BJ (cell line): ENCODE measurements at places on chromosomes 3 and 15. TPM values are rescaled to one million over a fixed set of nuclear protein-coding genes. Genes with fewer than 3 reads are reported as not detected.

DNA sequence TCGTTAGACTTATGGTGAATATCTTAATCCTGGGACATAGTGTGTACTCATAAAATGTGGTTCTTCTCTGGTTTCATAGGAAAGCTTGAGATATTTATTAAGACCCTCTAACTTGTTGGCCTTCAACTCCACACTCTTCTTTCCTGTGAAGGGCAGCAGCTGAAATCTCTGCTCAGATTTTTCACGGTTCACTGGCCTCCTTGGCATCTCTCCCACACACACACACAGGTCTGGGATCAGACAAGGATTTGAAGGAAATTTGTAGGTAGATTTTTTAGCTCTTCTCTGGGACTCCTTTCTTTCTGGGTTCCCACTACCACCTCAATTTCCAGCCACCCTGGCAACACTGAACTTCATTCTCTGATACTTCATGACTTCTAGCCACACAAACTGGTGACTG lies 70.2 kb downstream of the MYRIP start:
- no peak for DNase-seq

GRCh38 chr3:137647179-137647578 lies 116.9 kb upstream of the SOX14 start:
- DNase-seq = no peak

DNA sequence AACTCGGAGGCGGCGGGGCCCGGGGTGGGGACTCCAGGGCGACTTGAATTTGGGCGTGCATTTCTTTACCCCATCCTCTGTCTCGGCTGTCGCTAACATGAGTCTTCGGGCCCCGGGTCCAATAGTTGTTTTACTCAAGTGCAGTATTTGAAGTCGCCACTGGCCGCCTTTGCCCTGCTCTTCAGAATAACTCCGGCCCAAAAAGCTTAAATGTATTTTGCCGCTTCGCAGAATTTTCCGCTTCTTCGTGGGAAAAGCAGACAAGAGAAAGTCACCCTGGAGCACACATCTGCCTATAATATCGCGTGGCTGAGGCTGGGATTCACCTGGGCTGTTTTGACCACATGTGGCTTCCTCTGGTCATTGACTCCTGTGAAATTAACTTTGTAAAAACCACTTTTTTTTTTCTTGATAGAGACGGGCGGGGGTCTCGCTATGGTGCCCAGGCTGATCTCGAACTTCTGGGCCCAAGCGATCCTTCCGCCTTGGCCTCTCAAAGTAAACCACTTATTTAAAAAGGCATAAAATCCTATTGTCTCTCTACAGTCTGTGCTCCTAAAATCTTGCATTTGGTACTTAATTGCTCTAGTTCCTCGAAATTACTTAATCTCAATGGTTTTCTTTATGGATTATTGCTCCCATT lies 676 bp downstream of the CNOT10 start:
- DNase-seq = no peak

- no peak for DNase-seq
Measured at GRCh38 chr3:9762871-9763270, 6.9 kb downstream of the CAMK1 start.

DNA sequence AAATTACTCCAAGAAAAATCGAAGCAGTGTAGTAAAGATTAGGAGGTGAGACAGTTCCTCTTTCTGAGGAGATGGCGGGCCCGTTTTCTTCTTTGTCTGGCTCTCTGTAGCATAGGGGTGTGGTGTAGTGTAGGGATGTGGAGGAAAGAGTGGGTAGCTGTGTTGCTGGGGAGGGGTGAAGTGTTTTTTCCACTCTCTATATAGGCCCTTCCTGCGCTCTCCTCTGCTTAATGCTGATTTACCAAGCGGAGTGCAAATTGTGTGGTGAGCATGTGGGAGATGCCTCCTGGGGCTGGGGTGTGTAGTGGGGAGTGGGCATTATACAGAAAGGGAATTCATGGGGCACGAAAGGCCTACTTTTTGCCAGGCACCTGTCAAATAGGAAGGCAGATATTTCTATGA lies 94.9 kb downstream of the ST6GAL1 start:
- DNase-seq = no peak

DNA sequence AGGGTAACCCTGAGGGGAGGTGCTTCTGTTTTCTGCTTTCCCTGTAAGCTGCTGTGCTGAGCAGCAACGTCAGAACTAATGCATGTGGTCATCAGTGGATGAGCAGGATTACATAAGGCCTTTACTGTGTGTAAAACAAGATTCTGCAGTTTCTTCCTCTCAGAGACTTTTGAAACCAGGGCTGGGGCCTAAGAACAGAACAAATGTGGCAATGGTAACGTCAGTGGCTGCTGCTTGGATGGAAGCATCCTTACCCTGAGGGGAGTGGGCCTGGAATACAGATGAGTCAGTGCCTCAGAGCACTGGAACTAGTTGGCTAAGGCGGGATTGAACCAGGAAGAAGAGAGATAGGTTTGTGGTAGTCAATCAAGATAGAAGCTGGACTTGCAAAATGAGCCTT lies 180.2 kb upstream of the KCNH8 start:
- no peak for DNase-seq

- DNase-seq = no peak
Measured at GRCh38 chr15:64813075-64813474, 12.4 kb downstream of the PIF1 start.

DNA sequence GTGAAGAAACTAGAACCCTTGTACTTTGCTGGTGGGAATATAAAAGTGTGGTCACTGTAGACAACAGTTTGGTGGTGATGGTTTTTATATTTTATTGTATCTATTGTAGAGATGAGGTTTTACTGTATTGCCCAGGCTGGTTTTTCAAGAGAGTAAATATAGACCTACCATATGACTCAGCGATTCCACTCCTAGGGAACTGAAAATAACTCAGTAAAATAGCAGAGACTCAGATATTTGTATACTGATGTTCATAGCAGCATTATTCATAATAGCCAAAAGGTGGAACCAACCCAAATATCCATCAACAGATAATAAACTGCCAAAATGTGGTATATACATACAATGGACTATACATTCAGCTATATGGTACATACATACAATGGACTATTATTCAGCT lies 68.8 kb upstream of the IL12A start:
- DNase-seq = no peak

GRCh38 chr15:44542596-44542995 lies 5.6 kb downstream of the EIF3J start:
- DNase-seq = no peak

DNA sequence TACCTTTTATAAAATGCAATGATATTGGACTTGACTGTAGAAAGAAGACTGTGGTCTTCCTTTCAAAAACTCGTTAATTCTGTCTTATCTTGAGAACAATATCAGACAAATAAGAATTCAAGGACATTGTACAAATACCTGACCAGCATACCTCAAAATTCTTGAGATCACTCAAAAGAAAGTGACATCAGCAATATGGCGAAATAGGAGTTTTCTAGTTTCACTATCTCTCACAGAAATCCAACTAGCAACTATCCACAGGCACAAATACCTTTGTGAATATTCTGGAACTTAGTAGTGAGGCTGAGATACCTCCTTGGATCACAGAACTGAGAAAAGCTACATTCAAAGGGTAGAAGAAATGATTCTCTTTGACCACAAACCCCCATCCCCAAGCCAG lies 419.7 kb downstream of the ZNF385D start:
- no peak for DNase-seq

GRCh38 chr15:95868450-95868849 lies 462.1 kb upstream of the NR2F2 start:
- DNase-seq = no peak

- DNase-seq = no peak
Measured at GRCh38 chr15:26686547-26687187, 86.2 kb downstream of the GABRB3 start.

DNA sequence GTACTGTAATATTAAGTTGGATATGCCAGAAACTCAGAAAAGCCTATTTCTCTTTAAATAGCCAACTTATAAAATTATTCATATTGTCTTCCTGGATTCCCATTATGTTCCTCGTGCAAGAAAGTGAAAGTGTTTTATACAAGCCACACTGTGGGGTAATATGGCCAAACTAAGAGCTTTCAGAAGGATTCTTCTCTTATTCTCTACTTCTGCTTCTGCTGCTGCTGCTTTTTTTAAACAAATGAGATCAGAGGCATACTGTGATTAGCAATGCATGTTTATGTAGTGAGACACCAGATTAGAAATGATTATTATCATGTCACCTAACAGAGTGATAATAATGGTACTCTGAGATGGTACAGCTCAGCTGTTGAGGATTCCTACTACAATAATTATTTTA lies 1026.5 kb upstream of the CFAP20DC start:
- no peak for DNase-seq

- DNase-seq = peak; percentile 54
Measured at GRCh38 chr3:159169828-159170227, 368.0 kb downstream of the MFSD1 start.

GRCh38 chr3:49017229-49017970 lies 980 bp downstream of the DALRD3 start:
- DNase-seq = no peak

DNA sequence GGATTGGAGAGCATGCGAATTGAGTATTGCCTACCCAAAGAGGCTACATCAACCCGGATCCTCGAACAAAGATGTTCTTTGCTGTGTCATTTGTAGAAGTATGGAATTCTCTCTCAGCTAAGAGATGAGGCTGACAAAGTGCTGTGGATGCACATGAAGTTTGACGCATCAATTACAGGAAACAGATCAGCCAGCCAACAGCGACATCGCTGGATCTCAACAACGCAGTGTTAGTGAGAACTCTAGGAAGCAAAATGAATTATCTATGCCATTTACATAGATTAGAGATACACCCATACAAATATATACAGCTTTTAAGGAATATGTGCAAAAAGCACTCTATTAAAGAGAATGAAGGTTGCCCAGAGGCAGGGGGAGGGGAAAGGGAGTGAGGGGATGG lies 160.6 kb upstream of the RGMA start:
- DNase-seq = no peak

GRCh38 chr15:38699633-38700230 lies 135.1 kb upstream of the RASGRP1 start:
- no peak for DNase-seq

DNA sequence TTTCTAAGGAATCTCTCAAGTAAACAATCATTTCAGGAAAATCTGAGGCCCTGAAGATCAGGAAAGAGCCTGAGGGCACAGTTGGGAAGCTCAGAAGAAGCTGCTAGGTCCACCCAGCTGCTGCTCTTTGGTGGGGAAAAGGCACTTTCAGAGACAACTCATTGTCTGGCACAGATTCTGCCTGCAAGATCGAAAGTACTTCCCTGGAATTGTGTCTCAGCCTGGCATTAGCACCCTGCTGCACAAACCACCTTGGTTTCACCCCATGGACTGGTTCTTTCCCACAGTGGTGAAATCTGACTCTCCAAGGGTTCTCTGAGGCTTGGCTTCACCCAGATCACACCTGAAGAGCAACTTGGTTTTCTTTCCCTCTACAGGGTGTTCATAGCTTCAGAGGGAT lies 18.7 kb downstream of the THRB start:
- DNase-seq = no peak

DNA sequence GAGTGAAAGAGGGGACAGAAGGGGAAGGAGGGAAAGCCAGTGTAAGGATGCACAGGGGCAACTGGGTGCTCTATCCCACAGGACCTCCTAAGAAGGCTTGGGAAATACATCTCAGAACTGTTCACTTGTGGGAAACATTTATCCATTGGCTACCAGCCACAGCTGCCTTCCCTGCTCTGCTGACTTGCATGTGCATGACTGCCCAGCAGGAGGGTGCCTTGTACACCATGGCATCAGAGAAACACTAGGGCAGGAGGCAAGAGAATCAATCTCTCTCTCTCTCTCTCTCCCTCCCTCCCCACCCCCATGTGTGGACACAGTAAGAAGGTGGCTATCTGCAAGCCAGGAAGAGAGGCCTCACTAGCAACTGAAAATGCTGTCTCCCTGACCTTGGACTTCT lies 62.9 kb upstream of the ZBTB38 start:
- DNase-seq = no peak

DNA sequence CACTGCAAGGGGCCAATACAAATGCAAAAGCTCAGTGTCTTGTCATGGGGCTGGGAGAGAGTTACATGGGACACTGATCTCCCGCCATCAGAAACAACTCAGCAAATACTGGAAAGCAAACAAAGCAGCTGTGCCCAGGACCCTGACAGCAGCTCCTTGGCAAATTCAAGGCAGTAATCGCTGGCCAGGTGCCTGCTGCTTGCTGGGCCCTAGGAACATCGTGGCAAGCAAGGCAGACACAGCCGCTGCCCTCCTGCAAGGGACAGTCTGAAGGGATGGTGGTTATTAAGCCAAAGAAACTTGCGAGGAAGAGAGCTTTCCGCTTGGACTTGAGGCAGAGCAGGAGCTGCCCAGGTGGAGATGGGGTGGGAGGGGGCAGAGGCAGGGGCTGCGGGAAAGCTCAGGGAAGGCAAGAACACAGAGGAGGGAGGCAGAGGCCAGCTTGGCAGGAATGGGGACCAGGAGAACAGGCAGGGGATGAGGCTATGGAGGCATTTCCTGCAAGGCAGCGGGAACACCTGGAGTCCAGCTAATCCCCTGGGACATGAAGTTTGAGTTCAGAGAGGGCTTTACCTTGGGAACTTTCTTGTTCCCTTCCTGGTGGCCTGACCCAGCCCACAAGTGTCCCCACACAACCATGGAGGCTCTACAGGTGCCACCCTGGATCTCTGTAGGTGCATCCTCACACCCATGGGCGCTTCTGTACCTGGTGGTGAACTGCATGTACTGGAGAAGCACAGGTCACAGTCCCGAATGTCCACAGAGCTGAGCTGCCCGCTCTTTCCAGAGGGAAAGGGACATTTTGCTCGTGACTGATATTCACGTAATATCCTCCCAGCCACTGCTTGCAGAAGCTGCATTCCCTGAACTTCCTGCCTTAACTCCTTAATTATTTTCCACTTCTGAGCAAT lies 78.7 kb upstream of the ATP2B2 start:
- no peak for DNase-seq

DNA sequence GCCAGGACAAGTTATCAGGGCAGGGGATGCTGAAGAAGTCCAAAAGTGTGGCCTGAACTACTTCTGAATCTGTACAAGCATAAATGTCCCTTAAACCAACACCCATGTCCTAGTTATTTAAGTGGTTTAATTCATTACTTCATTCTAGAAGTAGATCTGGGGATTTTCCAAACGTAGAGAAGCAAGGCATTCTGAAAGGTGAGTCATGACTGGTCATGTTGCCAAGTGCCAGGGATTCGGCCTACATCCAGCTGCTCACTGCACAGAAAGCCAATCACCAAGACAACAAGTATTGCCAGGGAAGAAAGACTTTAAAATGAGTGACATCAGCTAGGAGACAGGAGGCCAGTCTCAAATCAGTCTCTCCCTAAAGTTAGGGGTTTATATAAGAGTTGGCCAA lies 396.6 kb downstream of the GABRB3 start:
- no peak for DNase-seq

GUCA1C gene
- polyA plus RNA-seq = not detected in 2 replicates

CLDN18 gene
- not detected in 2 replicates for polyA plus RNA-seq

GXYLT2 gene
- 5.7 and 6.3 TPM in 2 replicates for polyA plus RNA-seq

SRGAP3 gene
- polyA plus RNA-seq = 0.65 and 0.75 TPM in 2 replicates

UROC1 gene
- polyA plus RNA-seq = not detected in 2 replicates

SMCO1 gene
- not detected in 2 replicates for polyA plus RNA-seq

DNASE1L3 gene
- not detected in 2 replicates for polyA plus RNA-seq

SHISA5 gene
- 140 and 217 TPM in 2 replicates for polyA plus RNA-seq

TNIK gene
- polyA plus RNA-seq = 2.1 and 3.9 TPM in 2 replicates

CHDH gene
- polyA plus RNA-seq = 0.13 and 0.18 TPM in 2 replicates

FAM107A gene
- polyA plus RNA-seq = 0.05 and 0.11 TPM in 2 replicates

LRRIQ4 gene
- not detected in 2 replicates for polyA plus RNA-seq

GHSR gene
- not detected in 2 replicates for polyA plus RNA-seq
